Fibroblast of skin of left biceps (primary cell): ENCODE measurements at places on chromosomes 13 and 19.

DNA sequence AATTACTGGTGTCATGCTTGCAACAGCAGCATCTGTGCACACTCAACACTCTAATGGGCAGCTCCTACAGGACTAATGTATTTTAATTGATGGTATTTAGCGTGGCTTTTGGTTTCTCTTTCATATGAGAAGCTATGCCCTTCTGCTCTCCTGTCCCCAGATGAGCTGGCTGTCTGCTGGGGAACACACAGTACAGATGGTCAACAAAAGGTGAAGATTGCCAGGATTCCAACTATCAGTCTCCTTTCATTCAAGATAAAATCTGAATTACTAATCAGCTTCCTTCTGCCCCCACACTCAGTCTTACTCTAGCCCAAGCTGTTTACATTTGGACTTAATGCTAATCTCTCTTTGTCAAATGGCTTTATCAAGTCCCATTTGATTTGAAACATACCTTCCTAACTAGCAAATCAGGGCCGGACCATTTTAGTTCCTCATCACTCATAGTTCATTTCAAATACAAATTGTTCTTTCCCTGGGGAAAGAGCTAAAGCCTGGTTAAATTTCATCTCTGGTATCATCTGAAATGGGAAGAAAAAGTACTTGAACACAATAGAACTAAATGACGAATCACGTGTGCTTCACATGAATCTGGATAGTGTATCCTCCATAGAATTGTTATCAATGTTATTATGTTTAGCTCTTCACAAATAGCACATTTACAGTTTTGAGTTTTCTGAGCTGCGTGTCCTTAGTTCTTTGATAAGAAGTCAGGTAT is 988.0 kb downstream of the PCDH17 start:
- no peak for DNase-seq

GRCh38 chr13:94272038-94272437 is 207.4 kb downstream of the DCT start:
- no peak for DNase-seq

GRCh38 chr13:108345016-108345415 is 75.5 kb downstream of the TNFSF13B start:
- no peak for DNase-seq

GRCh38 chr19:16978156-16978555 is 48.5 kb downstream of the CPAMD8 start:
- DNase-seq: no peak

DNA sequence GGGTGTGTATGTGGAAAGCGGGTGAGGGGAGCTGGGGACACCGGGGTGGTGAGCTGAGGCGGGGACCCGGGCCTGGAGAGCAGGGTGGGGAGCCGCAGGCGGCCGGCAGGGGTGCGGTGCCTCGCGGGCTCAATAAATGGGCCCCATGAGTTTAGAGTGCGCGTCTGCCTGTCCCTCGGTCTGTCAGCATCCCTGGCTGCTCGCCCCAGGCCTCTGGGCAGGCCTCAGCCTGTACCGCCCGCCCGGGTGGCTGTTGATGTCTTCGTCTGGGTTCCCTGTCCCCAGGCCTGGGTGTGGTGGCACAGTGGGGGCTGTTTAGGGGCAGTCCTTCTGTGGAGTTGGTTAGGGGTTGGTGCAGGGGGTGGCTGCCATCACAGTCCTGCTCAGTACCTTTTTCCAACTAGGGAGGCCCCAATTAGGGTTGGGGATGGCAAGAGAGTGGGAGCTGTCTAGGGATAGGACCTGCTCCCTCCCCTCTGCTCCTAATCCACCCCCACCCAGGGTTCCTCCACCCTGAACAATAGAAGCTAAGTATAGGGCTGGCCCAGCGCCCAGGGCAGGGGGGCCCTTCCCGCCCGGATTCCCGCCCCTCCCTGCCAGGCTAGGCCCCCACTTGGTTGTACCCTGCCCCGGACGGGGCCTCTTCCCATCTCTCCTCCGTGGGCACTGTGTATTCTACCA is 12.2 kb downstream of the CIC start:
- no peak for DNase-seq

- no peak for DNase-seq
Observed at GRCh38 chr13:44837250-44837649, 152.0 kb downstream of the NUFIP1 start.

- no peak for DNase-seq
Observed at GRCh38 chr13:48709213-48709612, 55.5 kb downstream of the CYSLTR2 start.

GRCh38 chr19:19306191-19306590 is 14.1 kb downstream of the SUGP1 start:
- DNase-seq: no peak

DNA sequence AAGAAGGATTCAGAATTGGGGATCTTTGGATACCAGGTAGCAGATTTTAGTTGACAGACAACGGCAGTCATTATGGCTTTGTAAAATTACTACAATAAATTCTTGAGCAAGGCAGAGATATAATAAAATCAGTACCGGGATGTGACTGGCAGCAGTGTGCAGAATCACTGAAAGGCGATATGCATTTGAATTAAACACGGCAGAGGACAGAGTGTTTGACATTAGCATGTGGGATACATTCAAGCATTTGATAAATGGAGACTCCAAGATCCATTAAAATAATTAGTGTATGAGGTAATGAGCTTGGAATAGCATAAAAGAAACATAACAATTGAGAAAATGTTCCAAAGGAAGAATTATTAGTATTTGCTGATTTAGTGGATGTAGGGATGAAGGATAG is 36.8 kb downstream of the LCP1 start:
- DNase-seq: no peak

GRCh38 chr19:20334760-20335159 is 167.7 kb downstream of the ZNF486 start:
- DNase-seq: no peak

- peak; percentile 79 for DNase-seq
Observed at GRCh38 chr13:75415694-75416093, 66.3 kb downstream of the TBC1D4 start.

DNA sequence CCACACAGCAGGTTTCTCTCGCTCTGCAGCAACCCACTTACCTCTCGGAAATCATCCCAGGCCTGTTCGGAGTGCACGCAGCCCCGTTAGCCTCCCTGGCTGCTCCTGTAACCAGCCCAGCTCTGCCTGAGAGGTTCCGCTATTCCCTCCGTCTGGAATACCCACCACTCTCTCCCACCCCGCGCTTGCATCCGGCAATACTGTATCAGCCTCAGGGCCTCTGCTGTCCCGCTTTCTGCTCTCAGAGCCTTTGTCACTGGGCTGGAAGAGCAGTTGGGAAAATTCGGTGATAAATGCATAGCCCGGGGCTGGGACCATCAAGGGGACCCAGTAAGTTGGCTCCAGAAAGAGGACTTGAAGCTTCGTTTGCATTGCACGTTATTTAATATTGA is 759 bp upstream of the TLE6 start:
- DNase-seq: no peak

DNA sequence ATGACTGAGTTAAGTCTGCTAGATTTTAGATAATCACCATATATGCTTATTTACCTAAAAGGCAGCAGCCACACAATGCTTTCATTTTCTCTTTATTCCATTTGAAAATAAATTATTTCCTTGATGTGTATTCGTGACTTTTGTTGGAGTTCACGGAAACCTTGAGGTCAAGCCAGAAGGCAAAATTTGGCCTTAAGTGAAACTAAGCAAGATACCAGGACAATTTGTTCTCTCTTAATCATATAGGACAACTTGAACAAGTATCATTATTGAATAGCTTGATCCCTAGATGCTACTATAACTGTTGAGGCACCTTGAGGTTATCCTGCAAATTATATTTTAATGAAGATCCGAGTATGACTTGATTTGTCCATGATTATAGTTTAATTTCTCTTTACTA is 429.2 kb upstream of the DACH1 start:
- DNase-seq: no peak

GRCh38 chr13:98536729-98537128 is 40.2 kb downstream of the STK24 start:
- DNase-seq: no peak

GRCh38 chr19:32406161-32407003 is 812 bp downstream of the DPY19L3 start:
- no peak for DNase-seq

GRCh38 chr13:55229906-55230569 is 1910.7 kb upstream of the PRR20A start:
- no peak for DNase-seq

DNA sequence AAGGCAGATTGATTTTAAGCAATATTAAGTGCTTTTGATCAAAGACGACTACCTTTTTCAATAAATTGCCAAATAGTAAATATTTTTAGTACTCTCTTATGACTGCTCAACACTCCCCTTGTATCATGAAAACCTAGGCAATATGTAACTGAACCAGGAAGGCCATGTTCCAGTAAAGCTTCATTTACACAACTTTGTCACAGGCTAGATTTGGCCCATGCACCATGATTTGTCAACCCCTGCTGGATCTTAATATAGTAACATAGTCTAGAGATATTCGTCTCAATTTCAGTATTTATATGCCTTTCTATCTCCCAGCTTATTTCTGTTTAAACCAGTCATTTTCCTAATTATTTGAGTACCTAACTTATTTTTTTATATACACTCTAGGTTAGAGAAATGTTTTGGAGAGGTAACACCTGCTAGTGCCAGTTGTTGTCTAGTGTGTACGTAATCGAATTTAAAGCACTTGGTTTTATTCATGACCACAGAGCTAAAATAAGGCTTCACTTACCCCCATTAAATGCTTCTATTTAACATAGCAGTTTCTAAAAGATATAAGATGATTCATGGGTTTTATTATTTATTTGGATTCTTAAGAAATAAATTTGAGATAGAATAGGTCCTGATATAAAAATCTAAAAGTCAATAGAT is 21.0 kb downstream of the TPP2 start:
- DNase-seq: no peak

DNA sequence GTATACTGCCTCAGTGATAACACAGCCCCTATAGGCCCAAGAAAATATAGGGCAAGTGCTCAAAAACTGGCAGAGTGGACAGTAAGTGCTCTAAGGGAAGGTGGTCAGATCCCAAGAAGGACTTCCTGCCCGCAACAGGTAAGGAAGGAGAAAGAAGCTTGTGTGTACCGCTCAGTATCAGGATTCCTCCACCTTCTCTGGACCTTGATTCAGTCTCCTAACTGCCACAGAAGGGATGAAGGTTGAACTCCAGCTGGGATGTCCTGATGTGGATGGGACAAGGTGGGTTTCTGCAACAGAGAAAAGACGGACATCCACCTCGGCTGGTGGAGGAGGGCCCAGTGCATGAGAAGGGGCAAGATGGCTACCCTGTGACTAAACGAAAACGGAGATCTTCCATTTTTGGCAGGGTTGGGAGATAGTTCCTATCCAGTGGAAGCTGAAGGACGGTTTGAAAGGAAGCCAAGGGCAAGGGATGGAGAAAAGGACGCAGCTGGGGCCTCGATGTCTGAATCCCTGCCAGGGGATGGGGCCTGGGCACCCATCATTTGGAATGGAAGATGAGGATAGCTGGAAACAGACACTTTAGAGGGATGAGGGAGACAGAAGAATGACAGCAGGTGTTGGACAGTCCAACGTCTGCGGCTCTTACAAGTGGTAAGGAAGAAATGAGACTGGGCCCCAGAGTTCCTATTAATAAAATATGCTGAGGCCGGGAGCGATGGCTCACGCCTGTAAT is 1.3 kb upstream of the ATF5 start:
- no peak for DNase-seq

- no peak for DNase-seq
Observed at GRCh38 chr19:46915386-46915785, 54.6 kb downstream of the ARHGAP35 start.

DNA sequence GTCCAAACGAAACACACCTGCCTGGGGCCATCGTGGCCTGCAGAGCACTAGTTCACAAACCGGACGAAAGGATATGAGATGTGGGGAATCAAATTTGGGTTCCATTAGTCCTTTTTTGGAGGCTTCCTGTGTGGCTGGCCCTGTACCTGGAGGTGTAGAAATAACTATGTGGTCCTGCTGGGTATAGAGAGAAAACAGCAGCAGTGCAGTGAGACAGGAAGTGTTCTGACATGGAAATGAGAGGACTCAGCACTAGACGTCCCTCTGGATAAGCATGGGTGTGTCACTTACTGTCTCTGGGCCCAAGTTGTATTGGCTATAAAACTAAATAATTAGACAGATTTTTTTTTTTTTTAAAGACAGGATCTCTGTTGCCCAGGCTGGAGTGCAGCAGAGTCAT is 12.3 kb downstream of the KDELR1 start:
- DNase-seq: no peak

- no peak for DNase-seq
Observed at GRCh38 chr19:33005440-33005839, 33.4 kb downstream of the FAAP24 start.

- DNase-seq: peak; percentile 5
Observed at GRCh38 chr13:39379667-39380655, 223.0 kb downstream of the LHFPL6 start.

- DNase-seq: no peak
Observed at GRCh38 chr13:100339411-100339940, 249.1 kb downstream of the GGACT start.

DNA sequence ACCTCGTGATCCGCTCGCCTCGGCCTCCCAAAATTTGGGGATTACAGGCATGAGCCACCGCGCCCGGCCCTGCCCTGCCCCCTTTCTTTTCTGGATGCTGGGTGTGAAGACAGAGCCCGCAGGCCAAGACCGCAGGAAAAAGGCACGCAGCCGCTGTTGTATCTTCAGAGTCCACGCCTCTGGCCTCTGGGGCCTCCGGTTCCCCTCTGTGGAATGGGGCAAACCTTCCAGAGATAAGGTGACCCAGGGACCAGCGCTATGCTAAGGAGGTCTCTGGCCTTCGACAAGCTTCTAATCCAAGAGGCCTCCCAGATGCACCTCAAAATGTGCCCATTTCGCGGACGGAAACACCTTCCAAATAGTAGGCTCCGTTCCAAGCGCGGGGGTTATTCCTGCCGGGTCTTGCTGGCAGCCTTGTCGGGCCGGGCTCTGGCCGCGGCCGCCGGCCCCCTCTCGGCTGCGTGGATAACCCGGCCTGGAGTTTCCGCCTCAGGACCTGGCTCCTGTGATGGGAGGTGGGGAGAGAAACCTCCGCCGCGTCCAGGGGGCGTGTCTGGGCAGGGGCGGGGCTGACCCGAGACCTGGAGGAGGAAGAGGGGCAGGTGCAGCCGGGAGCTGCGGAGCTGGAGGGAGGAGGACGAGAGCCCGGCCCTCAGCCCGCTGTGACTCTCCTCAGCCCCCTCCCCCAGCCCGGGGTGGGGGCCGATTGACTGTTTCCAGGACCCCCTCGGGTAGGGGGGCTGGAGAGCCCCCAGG is 13.1 kb downstream of the TJP3 start:
- DNase-seq: peak; percentile 38

DNA sequence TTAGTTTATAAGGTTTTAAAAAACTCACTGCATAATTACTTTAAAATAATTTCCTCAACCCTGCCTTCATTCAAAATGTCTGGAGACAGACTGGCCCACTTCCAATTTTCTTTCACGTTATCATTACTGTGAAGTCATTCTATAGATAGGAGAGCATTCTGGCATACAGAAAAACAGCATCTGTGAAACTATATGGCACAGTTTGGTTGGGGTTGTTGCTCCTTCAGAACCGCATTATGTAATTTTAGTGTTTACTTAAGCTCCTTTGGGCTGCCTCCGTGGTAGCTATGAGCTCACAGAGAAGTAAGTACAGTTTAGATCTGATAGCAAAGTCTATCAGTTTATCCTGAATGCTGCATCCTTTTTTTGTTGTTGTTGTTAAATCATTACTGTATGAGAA is 104.3 kb downstream of the KCNRG start:
- no peak for DNase-seq
